Fibroblast of skin of right quadriceps (primary cell): ENCODE measurements at places on chromosomes 4 and X.

DNA sequence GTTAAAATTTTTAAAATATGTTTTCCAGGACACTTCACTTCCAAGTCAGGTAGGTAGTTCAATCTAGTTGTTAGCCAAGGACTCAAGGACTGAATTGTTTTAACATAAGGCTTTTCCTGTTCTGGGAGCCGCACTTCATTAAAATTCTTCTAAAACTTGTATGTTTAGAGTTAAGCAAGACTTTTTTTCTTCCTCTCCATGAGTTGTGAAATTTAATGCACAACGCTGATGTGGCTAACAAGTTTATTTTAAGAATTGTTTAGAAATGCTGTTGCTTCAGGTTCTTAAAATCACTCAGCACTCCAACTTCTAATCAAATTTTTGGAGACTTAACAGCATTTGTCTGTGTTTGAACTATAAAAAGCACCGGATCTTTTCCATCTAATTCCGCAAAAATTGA is 49.7 kb downstream of the XIAP start:
- peak; percentile 14 for DNase-seq

DNA sequence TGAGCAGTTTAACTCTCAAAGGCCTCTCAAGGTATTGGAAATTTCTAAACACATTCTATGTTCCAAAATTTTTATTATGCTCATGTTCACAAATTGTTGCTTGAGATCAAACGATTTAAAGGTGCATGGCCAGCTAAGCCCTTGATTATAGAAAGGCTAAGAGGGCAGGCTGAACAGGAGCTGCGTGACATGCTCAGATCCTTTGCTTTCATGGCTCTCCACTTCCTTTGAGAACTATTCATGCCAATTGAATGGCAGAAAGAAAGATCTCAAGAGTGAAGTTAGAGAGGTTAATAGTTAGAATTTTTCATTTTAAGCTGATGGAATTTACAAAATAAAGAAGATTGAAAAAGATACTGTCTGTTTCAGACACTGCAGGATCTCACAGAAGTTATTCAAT is 594 bp downstream of the LRIT3 start:
- no peak for DNase-seq

DNA sequence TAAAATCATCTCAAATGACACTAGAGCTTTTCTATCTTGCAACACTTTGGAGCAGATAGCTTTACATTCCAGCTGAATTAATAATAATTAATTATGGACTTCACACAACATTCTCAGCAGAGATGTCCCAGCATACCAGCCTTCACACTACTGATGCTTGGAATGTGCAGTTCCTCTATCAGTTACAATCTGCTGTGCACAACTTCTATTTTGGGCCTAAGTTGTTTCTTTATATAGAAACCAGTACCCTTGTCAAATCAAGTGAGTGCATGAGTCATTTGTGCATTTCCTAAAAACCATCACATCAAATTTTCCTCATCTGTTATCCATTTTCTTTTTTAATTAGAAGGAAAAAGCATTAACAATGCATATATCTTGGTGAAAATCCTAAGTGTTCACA is 8.8 kb upstream of the RASL11B start:
- peak; percentile 95 for DNase-seq

DNA sequence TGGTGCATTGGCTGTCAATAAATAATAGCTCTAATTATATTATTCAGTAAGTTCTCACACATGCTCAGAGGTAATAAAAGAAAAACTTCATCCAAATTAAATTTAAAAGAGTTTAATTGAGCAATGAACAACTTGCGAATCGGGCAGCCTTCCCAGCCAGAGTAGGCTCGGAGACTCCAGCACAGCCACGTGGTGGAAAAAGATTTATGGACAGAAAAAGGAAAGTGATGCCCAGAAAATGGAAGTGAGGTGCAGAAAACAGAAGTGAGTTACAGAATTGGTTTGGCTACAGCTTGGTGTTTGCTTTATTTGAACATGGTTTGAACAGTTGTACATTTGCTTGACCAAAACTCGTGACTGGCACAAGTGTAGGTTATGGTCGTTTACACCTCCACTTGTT is 13.6 kb upstream of the BOD1L1 start:
- DNase-seq, result no peak

- no peak for DNase-seq
Observed at GRCh38 chr4:185896817-185897488, 85.0 kb upstream of the SORBS2 start.

DNA sequence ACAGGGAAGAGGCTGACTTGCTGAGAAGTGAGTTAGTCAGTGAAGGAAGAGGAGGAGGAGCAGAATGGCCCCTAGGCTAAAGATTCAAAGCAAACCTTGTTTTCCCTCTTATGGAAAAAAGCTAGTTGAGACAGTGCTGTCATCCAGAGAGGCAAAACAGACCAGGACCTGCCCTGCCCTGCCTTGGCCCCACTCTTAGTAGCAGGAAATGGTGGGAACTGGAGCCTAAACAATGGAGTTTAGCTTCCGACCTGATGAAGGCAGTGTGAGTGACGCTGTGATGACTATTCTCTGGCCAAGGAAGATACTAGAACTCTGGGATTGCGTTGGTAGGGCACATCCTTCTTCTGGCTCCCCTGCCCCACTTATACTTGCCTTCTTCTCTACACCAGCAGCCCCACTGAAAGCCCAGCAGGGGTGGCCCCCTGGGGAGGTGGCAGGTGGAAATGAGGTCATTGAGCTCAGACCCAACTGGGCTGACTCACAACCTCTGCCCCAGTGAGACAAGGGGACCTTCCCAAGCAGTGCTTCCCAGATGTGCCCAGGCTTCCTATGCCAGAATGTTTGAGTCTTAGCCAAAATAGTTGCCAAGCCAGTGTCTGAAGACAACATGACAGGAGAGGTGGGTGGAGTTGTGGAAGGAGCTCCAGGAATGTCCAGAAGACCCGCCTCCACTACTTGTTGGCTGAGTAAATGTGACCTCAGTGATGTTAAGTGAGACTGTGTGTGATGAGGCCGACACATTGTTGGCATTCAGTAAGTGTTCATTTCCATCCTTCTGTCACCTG is 38.8 kb downstream of the MSN start:
- DNase-seq, result peak; percentile 50

- DNase-seq, result no peak
Observed at GRCh38 chr4:26899991-26900390, 39.4 kb downstream of the STIM2 start.

GRCh38 chrX:53930515-53931380 is 113.5 kb downstream of the PHF8 start:
- DNase-seq, result peak; percentile 58

DNA sequence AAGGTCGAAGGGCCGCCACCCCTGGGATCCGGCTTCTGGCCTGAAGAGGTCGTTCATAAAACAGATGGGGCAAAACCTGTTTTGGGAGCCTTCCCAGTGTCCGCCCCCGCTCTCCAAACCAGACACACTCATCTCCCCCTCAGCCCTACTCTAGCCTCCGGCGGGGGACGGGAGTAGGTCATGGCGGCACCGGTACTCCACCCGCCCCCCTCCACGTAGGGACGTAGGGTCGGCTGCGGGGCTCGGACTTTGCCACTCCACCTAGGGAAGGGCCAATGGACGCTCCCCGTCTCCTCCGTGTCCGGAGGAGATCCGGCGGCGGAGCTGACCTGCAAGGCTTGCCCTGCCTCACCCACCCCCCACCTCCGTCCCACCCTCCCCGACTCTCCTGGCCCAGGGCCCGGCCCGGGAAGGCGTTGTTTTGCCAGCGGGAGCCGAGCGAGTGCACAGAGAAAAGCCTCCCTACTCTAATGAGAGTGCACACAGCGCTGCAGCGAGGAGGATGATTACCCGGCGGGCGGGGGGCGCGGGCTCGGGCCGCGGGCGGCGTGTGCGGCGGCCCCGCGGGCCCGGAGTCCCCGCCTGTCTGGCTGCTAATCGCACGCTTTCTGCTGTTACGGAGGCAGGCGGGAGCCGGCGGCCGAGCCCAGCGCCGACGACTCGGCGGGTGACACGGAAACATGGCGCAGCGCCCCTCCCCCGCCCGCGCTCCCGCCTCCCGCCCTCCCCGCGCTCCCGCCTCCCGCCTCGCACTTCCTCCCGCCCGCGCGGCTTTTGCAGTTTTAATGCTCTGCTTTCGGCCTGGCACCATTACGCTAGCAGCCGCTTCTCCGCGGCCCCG is 8.3 kb upstream of the BCOR start:
- peak; percentile 61 for DNase-seq

GRCh38 chrX:7294483-7294882 is 146.5 kb upstream of the PUDP start:
- DNase-seq, result peak; percentile 41

GRCh38 chrX:78029663-78030062 is 60.2 kb upstream of the PGAM4 start:
- peak; percentile 17 for DNase-seq

DNA sequence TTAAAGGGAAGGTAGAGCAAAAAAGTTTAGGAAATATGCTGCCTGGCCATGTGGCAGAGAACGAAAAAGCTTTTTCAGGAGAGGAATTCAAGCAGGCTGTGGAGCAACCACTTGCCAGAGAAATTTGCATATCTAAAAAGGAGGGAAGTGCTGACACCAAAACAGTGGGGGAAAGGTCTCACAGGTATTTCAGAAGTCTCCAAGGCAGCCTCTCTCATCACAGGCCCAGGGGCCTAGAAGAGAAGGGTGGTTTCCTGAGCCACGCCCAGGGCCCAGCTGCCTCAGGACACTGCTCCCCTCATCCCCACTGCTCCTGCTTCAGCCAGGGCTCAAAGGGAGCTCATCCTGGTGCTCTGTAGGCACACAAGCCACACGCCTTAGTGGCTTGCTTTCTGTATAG is 29.9 kb upstream of the STS start:
- no peak for DNase-seq

DNA sequence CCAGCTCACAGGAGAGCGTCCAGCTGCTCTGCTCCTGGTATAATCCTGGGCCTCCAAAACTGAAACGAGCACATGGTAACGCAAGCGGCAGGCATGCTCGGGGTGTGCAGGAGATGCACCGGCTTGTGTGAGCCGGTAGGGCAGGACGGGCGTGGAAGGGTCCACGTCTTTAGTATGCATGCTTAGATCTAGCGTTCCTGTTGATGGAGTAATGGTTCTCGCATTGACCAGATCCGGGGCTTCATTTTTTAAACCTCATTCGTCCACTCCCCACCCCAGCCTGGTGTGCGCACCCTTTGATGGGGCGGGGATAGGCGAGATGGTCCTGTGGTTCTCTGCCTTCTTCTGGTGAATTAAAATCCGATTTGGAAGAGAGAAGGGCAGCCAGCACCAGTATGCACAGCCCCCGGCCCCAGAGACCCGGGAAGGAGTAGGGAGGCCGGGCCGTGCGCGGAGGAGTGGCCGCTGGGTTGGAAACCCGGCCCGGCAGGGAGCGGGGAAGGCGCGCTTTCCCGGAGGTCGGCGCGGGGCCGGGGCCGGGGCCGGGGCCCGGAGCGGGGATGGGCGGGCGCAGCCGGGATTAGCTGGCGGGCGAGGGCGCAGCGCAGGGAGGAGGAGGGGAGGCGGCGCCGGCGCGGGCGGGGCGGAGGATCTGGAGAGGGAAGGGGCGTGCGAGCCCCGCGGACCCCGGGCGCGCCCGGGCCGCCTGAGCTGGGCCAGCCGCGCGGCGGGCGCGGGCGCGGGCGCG is 39.9 kb downstream of the FAM149A start:
- DNase-seq, result peak; percentile 46

DNA sequence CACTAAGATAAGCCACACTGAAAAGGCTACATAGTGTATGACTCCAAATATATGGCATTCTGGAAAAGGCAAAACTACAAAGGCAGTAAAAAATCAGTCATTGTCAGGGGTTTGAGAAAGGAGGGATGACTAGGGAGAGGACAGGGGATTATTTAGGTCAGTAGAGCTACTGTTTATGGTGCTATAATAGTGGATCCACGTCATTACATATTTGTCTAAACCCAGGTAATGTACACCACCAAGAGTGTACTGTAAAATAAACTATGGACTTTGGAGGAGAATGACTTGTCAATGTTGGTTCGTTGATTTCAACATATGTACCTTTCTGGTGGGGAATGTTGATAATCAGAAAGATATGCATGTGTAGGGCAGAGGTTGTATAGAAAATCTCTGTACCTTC is 837.6 kb downstream of the FAM133A start:
- DNase-seq, result no peak

- DNase-seq, result no peak
Observed at GRCh38 chrX:101785142-101785541, 125.5 kb upstream of the ARMCX2 start.

- no peak for DNase-seq
Observed at GRCh38 chrX:115357326-115358120, 68.0 kb downstream of the LUZP4 start.

DNA sequence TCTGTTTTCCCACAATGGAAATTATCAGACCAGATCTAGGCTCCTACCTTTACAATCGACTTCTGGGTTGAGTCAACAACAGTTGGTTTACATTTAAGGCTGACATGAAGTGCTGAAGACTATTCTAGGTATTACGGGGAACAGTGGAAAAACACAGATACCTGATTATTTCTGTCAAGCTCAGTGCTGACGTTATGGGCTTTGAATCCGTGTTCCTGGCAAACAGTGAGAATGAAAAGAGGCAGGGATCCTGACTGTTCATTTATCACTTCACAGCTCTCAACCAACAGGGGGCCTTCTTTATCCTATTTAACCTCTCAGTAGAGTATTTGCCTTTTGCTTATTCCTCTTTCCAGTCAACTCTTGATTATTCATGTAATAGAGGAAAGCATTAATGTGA is 43.1 kb downstream of the TMEM164 start:
- DNase-seq, result no peak

DNA sequence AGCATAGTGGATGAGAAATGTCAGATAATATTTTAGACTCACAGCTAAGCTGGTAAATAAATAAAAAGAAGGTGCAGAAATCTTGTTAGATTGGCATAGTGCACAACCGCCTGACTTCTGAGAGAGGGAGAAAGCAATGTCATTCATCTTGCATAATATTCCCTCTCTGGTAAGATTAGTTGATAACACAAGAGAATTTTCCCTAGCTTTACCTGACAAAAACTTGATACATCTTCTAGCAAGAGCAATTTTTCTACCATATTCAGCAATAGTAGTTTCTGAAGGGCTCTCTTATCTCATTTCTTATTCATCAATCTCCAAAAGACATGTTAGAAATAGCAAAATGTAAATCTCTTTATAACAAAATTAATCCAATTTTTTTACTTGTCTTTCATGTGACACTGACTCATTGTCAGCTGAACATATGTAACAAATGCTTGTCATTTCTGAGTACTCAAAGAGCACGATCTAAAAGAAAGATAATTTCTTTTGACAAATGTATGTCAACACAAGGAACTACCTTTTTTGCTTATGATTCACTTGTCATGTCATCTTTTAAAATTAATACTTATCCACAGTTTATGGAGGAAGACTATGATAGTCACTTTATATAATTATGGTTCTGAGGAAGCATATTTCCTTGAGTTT is 240.0 kb downstream of the ARAP2 start:
- no peak for DNase-seq

GRCh38 chr4:161936625-161937550 is 226.9 kb downstream of the FSTL5 start:
- peak; percentile 97 for DNase-seq
